ENCODE measurements at places on chromosomes 5 and 9.
A peak's percentile ranks its signal among the peaks of the same experiment; 100 is the strongest.

GRCh38 chr9:136799854-136800657 lies 3.9 kb downstream of the CCDC183 start:
- no peak for DNase-seq

GRCh38 chr9:71052287-71052686 lies 69.1 kb downstream of the TRPM3 start:
- no peak for DNase-seq

GRCh38 chr5:82312373-82312856 lies 34.3 kb upstream of the RPS23 start:
- no peak for DNase-seq

DNA sequence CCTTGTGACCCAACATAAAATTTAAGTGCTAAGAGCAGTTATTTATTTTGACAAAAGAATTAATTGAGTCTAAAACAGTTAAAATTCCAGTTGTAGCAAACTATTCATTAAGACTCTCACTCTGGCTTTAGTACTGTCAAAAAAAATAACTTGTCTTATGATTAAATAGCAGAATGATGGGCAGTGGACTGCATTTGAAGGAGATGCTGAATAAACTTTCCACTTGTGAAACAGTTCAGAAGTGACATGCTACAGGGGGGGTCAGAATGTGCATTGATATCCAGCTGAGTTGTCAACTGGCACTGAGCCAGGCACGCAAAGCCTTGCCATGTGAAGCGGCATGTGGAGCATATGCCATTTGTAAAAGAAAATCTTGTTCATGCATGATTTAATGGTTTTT lies 76.0 kb downstream of the FCHO2 start:
- DNase-seq, result no peak

GRCh38 chr5:147190331-147190730 lies 44.5 kb upstream of the STK32A start:
- DNase-seq, result no peak

DNA sequence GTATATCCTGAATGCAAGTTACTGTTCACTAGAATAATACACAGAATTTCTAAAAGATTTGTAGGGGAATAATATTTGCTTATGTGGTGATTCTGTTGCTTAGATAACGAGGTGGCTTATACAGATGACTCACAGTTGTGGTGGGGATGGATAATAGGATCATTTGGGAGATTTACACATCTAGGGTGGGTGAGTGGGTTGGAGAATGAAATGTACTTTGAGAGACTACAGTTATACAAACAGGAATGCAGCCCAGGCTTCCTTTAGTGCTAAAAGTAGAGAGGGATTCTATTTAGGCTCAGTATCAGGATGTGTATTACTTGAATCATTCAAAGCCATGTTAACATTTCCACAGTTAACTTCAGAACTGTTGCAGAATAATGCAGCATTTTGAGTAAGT lies 1.8 kb downstream of the CTXN3 start:
- no peak for DNase-seq

- DNase-seq, result no peak
Observed at GRCh38 chr5:137122075-137122474, 377.1 kb downstream of the SPOCK1 start.

GRCh38 chr5:91312698-91313097 lies 70.4 kb downstream of the ARRDC3 start:
- no peak for DNase-seq

DNA sequence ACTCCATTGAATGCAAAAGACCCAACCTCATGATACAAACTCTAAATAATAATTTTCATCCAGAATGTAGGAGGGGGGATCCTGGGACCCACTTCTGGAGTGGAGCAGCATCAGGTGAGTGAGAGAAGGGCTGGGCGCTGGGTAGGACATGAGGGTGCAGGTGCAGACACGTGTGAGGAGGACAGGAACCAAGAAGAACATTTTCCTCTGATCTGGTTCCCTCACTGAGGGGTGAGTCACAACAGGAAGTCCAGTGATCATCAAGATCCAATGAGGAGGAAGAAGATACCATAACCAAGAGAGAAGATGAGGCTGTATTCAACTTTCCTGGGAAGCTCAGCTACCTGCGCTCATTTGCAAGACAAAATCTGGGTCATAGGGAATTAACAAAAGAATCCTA lies 57.4 kb downstream of the SFXN1 start:
- DNase-seq, result no peak

DNA sequence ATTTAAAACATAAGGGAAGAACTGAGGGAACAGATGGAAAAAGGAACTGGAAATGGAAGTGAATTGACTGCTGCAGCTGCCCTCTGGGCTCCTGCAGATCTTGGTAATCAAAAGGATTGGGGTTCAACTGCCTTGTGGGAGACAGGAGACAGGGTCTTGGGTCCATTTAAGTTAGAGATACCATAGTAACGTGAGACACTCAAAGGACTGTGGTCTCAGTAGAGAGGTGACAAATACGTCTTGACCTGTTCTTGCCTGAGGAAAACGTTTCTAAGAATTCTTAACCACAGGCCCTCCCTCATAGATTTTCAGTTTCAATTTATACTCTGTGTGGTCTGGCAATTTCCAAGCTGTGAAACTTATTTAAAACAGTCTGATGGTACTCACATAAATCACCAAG lies 100.8 kb upstream of the DHFR start:
- no peak for DNase-seq

GRCh38 chr9:128124873-128125579 lies 2.5 kb downstream of the PTGES2 start:
- no peak for DNase-seq

- DNase-seq, result no peak
Observed at GRCh38 chr5:53782620-53783019, 222.2 kb downstream of the NDUFS4 start.

DNA sequence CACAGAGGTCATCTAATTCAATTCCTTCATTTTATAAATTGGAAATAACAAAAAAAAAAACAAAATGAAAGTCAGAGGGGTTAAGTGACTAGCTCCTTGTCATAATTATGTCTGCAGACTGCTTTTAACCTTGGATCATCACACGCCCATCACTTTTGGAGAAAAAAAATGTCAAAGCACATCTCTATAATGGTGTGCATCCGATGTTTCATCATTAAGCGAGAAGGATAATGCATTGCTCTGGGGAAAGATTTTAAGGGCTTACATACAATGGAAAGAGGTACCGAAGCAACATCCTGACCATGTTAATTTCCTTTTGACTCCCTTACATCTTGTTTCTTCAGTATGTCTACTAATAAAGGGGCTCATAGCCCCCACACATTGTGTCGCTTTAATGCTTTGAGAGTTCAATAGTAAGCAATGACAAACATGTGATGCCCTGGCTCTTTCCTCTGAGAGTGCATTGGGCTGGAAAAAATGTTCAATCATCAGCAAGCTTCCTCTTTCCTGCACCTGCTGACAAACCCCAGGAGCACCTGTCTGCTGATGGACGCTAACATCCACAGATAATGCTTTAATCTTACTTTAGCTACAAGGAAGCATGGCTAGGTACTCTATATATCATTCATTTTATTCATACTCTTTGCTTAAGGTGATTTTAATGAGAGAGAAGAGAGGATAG lies 242.2 kb downstream of the SMARCA2 start:
- DNase-seq, result no peak

DNA sequence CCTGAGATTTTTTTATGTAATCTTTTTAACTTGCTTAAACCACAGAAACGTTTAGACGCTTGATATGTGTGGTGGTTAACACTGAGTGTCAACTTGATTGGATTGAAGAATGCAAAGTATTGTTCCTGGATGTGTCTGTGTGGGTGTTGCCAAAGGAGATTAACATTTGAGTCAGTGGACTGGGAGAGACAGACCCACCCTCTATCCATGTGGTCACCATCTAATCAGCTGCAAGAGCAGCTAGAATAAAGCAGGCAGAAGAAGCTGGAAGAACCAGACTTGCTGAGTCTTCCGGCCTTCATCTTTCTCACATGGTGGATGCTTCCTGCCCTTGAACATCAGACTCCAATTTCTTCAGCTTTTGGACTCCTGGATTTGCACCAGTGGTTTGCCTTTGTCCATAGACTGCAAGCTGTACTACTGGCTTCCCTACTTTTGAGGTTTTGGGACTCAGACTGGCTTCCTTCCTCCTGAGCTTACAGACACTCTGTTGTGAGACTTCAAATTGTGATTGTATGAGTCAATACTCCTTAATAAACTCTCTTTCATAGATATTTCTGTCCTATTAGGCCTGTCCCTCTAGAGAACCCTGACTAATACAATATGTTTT lies 816.0 kb upstream of the CDH9 start:
- no peak for DNase-seq

GRCh38 chr5:134451936-134452505 lies 40.3 kb upstream of the CDKN2AIPNL start:
- DNase-seq, result no peak

DNA sequence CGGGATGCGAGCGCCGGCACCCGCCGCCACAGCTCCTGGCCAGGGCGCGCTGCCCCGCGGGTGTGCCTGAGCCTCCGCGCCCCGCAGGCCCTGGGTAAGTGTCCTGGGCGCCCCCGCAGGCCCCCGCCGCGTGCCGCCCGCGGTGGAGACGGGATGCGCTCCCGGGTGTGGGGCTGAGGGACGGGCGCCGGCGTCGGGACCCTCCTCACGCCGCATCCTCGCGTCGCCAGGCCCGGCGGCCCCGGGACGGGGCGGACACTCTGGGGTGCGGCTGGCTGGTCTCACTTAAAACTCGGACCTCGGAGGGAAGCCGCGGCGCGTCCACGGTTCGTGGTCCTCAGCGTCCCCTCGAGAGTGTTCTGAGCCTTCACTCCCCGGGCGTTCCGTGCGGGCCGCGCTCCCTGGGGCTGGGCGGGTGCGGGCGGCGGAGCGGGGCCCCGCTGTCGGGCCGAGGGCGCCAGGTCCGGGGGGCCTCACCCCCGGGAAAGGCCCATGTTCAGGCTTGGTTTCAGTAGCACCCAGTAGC lies 275 bp downstream of the AHRR start:
- no peak for DNase-seq

DNA sequence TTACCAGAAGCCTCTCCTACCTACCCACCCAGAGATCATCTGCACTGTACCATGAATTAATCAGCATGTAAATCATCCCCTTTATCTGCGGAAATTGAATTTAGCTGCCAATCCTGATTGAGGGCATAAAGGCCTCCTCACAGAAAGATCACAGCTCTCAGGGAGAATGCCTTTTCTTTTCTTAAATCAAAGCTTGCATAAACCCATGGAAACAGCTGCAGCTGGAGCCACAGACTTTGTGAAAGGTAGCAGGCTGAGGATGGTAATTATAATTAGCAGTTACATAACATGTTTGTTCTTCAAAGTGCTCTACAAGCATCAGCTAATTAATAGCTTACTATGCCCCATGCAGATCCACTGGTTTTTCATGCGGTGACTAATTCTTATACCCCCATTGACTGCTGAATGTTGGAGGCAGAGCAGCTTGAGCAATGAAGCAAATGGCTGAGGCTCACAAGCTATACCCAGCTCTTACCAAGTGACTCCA lies 54.6 kb downstream of the SUSD1 start:
- no peak for DNase-seq

DNA sequence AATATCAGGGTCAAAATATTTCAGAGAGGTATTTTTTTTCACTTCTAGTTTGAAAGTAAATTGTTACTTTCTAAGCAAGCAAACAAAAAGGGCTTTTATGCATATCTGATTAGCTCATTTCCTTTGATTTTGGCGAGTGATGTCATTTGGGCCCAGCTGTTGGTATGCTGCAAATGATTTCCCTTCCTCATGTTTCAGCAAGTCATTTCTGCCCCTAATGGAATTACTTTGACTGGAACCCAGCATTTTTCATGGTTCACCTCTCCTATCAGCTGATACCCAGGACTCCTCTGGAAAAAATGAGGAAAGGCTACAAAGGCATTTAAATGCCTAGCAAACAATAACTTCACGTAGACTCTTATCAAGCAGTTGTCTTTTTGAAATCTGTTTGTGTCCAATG lies 500.6 kb downstream of the EBF1 start:
- no peak for DNase-seq

DNA sequence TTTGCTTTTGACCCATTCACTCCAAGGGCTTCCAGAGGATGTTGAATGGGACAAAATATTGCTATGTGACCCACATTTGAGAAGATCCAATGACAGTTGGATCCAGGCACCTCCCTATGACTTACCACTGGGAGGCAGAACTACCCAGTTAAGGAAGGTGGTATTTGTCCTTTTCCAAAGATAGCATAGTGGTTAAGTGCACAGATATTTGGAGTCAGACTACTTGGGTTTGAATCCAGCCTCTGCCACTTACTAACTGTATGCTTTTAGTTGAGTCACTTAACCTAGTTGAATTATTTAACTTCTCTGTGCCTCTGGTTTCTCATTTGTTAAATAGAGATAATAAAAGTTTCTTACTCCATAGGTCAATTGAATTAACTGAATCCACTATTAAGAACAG lies 74.5 kb upstream of the PALM2AKAP2 start:
- DNase-seq, result no peak

GRCh38 chr9:115038178-115038577 lies 79.8 kb downstream of the TNC start:
- no peak for DNase-seq

GRCh38 chr9:75636427-75637045 lies 253.9 kb upstream of the PCSK5 start:
- DNase-seq, result no peak

- peak; percentile 50 for DNase-seq
Observed at GRCh38 chr5:91381774-91382359, 1.2 kb downstream of the ARRDC3 start.

- no peak for DNase-seq
Observed at GRCh38 chr9:36306471-36307306, 48.4 kb upstream of the GNE start.

GRCh38 chr9:116365056-116365471 lies 211.5 kb downstream of the PAPPA start:
- DNase-seq, result no peak

- DNase-seq, result no peak
Observed at GRCh38 chr9:104786293-104786692, 22.4 kb downstream of the NIPSNAP3B start.

DNA sequence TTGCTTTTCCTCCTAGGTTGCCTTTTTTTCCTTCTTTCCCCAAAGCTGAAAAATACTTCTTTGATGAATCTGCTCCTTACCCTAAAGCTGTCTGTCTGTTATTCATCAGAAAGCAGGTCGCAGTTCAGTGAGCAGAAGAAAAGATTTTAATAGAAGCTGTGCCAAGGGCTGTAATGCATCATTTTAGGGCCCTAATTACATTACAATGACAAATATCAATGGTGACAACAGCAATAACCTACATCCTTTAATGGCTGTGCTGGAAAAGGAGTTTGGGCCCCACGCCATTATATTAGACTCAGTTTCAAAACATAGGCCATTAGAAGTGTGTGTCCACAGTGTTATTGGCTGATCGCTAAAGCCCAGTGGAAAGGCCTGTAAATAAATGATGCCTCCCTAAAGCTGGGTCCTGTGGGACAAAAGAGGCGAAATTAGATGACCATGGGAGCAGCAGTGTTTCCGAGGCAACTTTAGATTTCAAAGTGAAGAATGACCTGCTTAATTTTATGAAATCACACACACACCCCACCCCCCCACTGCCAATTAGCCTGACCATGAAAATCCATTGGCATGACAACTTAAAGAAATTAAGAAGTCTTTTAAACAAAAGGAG lies 38.4 kb downstream of the TLE4 start:
- DNase-seq, result no peak

- no peak for DNase-seq
Observed at GRCh38 chr5:6361101-6361500, 17.2 kb downstream of the MED10 start.

Measured in esophagus squamous epithelium (tissue), 5 donors.